ENCODE measurements at places on chromosomes 3 and 15. TPM values are rescaled to one million over a fixed set of nuclear protein-coding genes. Genes with fewer than 3 reads are reported as not detected.
A peak's percentile ranks its signal among the peaks of the same experiment; 100 is the strongest.

DNA sequence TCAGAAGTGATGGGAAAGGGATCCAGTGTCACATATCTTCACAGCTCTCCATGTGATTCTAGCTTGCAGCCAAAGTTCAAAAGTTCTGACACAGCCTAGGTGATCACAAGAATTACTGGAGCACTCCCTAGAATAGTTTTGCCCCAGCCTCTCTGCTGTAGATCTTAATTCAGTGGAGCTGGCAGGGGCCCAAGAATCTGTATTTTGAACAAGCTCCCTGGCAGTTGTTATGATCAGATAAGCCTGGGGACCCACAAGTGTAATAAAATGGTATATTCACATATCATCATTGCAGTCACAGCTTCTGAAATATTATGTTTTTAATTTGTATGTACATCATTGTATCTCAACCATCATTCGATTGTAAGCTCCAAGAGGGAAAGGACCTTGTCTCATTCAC is 62.3 kb downstream of the NOX5 start:
- no peak for DNase-seq

GRCh38 chr15:78033864-78034263 is 43.6 kb downstream of the TBC1D2B start:
- no peak for DNase-seq

GRCh38 chr3:112074006-112074405 is 12.2 kb upstream of the C3orf52 start:
- DNase-seq, result no peak

DNA sequence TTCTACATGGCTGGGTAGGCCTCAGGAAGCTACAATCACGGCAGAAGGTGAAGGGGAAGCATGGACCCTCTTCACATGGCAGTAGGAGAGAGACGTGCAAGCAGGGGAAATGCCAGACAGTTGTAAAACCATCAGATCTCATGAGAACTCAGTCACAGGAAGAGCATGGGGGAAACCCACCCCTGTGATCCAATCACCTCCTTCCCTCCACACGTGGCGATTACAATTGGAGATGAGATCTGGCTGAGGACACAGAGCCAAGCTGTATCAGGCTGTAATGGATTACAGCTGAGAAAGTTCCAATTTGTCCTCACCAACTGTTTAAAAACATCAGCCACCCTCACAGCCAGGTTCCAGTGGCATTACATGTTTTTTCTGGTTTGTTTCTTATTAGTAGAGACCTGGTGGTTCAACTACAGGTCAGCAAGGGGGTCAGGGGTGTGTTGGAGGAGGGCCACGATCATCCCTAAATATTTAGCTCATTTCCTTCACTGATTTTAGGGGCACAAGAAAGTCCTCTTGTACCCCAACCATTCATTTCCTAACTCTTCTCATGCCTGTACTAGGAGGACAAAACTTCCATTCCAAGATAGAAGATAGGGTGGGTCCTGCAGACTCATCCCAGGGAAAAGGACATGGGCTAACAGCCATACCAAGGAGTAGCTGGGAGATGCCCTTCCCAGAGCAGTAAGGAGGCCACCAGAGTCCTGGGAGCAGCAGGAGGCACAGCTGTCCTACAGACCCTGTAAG is 54.4 kb downstream of the ANXA2 start:
- DNase-seq, result no peak

- no peak for DNase-seq
These were observed 37.0 kb downstream of the MINDY4B start for GRCh38 chr3:150868282-150868681.

FAM81A gene
- 4.3 TPM for total RNA-seq

GASK1A gene
- total RNA-seq, result 38.5 TPM

- peak; percentile 66 for DNase-seq
These were observed 26.9 kb downstream of the PIERCE2 start for GRCh38 chr15:55434989-55435825.

GRCh38 chr3:72766866-72767265 is 81.4 kb downstream of the SHQ1 start:
- no peak for DNase-seq

- DNase-seq, result peak; percentile 52
These were observed 50.2 kb downstream of the CHP1 start for GRCh38 chr15:41281236-41281635.

PLA2G4D gene
- 0.48 TPM for total RNA-seq

REC114 gene
- not detected for total RNA-seq

DNA sequence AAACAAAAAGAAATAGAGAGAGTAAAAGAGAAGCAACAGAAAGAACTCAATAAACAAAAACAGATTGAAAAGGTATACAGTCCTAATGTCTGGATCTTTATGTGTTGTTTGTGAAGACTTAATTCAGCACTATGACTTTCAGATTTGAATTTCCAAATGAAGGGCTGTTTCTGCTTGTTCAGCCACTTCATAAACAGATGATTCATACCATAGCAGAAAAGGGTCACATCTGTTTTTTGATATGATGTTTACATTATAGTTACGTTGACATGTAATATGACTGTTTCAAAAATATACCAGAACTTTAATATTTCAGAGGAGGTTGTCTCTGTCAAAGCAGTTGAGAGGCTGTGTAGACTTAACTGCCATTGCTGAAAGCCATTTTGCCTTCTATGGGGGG is 24.1 kb downstream of the ASB14 start:
- DNase-seq, result no peak

DNA sequence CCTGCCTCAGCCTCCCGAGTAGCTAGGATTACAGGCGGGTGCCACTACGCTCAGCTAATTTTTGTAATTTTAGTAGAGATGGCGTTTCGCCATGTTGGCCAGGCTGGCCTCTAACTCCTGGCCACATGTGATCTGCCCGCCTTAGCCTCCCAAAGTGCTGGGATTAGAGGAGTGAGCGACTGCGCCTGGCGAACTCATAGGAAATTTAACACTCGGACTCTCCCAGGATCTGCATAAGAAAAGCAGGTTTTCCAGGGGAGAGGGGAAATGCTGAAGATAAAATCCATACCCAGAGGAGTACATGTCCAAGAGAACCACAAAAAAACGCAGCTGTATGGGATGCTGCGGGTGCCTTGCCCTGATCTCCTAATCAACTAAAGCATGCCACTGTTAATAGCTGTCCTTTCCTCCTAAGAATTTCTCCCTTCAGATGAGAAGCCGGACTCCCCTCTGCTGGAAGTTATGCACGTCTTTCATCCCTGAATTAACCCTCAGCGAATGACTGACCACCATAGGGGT is 25.3 kb upstream of the TGFBR2 start:
- no peak for DNase-seq

GRCh38 chr3:101828691-101829436 is 20.4 kb upstream of the NFKBIZ start:
- DNase-seq, result peak; percentile 66

DNA sequence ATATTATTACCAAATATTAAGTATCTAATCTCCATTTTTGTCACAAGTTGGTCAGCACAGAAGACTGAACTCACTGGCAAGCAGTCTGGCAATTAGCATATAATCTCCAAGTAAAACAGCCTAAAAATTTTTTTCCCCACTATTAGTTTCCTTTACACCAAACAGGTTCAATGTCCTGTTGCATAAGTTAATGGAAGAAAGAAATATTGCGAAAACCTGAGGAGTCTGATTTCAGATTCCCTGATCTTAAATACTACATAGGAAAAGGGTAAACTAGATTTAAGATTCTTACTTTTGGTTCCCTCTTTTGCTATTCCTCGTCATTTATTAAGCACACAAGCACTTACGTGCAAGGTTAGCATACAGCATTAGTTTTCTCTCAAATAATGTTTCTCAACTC is 133.2 kb upstream of the PLXND1 start:
- DNase-seq, result no peak

DNA sequence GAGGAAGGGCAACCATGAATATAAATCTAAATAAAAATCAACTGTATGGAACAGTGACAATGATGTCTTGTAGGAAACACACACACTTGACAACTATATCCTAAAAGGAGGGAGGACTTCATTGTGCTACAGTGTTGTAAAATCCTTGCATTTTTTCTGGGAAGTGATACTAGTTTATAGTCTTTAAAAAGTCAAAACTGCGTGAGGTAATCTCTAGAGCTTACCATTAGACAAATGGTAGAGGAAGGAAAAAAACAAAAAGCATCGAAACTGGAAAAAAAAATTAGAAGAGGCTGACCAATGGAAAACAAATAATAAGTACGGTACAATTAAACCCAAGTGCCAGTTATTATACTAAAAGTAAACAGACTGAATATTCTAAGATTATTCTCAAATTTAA is 38.7 kb downstream of the CHSY1 start:
- no peak for DNase-seq

AGTR1 gene
- 22.1 TPM for total RNA-seq

DNA sequence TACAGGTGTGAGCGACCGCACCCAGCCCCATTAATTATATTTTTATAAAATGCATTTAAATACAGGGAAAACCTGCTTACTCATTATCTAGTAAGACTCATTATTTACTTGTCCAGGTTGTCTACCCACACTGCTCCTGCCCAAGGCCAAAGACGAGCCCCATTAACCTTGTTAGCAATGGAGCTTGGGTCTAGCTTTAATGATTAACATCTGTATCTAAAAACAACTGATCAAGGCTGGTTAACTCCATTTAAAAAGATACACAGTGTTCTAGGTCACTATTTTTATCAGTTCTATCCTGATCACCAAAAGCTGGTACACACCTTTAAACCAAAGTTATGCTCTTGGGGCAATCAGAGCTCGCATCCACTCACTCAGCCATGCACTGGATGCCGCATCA is 10.4 kb upstream of the NCKIPSD start:
- no peak for DNase-seq

TMEM40 gene
- 4.8 TPM for total RNA-seq

GRCh38 chr3:22887664-22888291 is 315.3 kb upstream of the UBE2E2 start:
- peak; percentile 34 for DNase-seq

DNA sequence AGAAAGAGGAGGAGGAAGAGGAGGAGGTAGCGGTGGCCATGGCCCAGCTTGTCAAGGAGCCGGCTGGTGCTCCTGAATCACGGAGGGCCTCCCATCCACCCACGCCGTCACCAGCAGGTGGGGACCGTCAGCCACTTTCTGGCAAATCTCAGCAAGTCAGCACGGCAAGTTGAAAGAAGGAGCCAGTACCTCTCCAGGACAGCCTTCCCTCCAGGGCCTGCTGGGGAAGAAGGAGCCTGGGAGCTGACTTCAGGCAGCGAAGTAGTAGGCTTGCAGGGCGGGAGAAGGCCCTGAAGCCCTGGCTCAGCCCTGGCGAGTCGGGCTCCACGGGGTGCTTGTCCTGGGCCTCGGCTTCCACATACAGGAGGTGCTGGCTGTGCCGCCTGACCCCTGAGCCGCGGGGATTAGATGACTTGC is 99.2 kb upstream of the TRPM1 start:
- DNase-seq, result peak; percentile 81

DNA sequence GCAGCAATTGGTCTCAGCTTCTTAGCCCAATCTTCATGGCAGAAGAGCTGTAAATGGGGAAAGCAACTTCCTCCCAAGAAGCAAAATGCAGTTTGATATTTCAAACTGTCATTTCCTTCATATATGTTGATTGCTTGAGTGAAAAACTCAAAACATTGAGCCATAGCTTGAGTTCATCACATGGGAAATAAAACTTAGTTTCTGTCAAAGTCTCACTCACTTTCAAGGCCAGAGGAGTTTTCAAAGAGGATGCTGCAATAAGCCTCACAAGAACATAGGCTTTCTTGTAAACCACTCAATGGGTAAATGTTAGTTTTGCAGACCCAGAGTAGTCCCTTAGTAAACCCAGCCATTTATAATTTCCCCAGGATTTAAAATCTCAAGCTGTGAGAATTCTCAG is 29.1 kb upstream of the SUCLG2 start:
- DNase-seq, result no peak

GRCh38 chr3:177367788-177368187 is 170.5 kb upstream of the TBL1XR1 start:
- DNase-seq, result no peak

DNA sequence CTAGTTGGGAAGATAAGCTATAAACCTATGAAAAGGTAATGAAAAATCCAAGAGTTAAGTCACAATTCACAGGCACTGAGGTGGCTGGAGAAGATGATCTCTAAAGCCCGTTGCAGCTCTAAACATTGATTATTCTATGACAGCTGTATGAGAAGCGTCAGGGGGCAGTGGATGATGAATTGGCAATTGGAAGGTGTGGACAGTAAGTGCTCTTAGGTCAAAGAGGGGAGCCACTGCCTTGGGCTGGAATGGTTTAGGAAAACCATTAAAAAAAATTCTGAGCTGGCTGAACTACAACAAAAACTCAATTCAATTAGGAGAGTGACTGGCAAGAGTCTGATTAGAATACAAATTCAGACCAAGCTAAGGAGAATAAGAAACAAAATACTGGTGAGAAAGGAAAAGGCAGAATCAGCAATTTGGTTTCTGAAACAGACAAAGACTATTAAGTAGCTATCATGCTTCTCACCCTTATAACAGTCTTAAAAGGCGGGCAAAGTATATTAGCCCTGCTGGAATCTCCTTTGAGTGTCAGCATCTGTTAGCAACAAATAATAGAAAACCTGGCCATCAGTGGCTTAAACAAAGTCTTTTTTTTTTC is 8.8 kb upstream of the NMD3 start:
- no peak for DNase-seq

CPNE9 gene
- total RNA-seq, result not detected

DNA sequence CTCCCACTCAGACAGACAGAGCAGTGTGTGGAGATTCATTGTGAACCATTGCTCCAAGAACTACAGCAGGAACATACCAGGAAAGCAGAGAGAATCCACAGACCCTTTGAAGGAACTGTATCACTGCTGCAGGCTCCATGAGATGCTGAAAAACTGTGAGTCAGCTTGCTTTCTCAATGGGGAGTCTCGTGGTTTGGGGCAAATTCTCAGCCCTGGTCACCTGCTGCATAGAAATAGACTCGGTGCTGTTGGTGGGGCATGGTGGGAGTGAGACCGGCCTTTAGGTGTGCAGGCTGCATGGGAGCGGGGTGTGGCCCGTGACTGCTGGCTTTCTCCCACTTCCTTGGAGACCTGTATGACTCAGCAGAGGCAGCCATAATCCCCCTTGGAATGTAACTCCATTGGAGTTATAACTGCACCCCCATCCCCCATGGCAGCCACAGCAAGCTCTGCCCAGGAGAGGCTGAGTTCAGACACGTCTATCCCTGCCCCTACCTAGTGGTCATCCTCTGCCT is 35.6 kb downstream of the ALCAM start:
- DNase-seq, result no peak

MYH15 gene
- total RNA-seq, result 0.48 TPM

GRCh38 chr15:69812861-69813261 is 284.9 kb downstream of the TLE3 start:
- no peak for DNase-seq

- no peak for DNase-seq
These were observed 22.3 kb downstream of the RPLP1 start for GRCh38 chr15:69474846-69475455.

DAZL gene
- 2.9 TPM for total RNA-seq

DNA sequence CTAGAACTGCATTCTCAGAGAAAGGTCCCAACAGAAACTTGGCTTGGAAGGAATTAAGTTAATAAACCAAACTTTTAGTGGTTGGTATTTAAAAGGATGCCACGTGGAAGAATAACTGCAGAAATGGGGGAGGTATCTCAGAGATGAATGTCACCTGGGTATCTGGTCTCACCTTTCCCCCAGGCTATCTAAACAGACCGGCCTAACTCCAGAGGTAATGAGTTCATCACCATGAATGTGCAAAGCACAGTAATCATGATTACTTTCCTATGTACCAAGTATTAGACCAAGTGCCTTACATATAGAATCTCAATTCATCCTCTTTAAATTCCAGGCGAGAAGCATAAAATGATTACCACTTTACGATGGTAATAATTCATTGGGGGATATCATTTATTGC is 80.8 kb downstream of the FBN1 start:
- no peak for DNase-seq

GRCh38 chr15:64686130-64686735 is 89.2 kb downstream of the RBPMS2 start:
- DNase-seq, result peak; percentile 68

ADAMTSL3 gene
- total RNA-seq, result 11.6 TPM

JMJD7 gene
- total RNA-seq, result not detected

ADAMTS7 gene
- 2.4 TPM for total RNA-seq
